Trophoblast cell (in vitro differentiated cells and primary cell): ENCODE measurements at places on chromosomes 5 and 9.

- no peak for DNase-seq
These were observed 263.4 kb downstream of the ZSWIM6 start for GRCh38 chr5:61595426-61595825.

- no peak for DNase-seq
These were observed 26.1 kb downstream of the SPDL1 start for GRCh38 chr5:169609716-169610115.

GRCh38 chr9:72465593-72465984 is 55.8 kb upstream of the TMC1 start:
- no peak for DNase-seq

- peak; percentile 83 for DNase-seq
These were observed 662.5 kb downstream of the IRX1 start for GRCh38 chr5:4258170-4258569.

DNA sequence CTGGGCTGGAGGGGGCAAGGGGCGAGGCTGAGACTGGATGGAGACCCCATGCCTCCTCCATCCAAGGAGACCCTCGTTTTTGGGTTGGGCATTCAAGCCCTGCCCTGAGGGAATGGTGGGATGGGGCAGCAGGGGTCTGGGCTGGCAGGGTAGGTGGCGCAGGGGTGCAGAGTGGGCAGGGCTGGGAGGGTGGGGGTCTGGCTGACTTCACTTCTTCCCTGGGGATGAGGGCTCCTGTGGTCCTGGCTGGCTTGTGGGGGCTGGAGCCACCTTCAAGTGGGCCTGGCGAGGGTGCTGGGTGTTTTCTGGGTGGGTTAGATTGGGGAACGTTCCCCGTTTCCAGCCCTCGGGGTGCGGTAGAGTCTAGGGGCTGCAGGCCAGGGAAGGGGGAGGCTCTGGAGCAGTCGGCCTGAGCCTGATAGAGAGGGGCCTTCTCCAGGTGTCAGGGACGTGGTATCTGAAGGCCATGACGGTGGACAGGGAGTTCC is 412 bp downstream of the LCN1 start:
- DNase-seq: no peak

GRCh38 chr9:124122813-124123462 is 111.4 kb downstream of the LHX2 start:
- DNase-seq: no peak

GRCh38 chr5:1484730-1485578 is 38.8 kb downstream of the LPCAT1 start:
- DNase-seq: no peak

GRCh38 chr5:1745123-1745795 is 54.4 kb downstream of the MRPL36 start:
- no peak for DNase-seq

DNA sequence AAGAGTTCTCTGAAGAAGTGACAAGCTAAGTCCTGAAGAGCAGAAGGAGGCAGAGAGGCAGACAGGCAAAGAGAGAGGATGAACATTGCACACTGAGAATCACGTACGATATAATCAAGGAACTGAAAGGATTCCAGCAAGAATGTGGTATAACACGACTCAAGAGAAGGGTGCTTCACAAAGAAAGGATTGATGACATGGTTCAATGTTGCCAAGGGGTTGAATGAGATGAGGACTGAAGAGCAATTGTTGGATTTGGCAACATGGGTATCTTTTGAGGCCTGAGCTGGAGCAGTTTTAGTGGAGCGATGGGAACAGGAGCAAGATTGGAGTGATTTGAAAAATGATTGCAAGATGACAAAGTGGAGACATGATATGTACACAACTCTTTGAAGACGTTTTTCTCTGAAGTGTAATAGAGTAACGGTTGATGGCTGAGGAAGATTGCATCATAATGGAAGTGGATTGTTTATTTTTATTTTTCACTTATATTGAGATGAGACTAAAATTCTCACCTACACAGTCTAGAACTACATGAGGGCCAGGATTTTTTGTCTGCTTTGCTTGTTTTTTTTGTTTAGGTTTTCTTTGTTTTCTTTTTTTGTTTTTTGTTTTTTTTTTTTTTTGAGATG is 1049.9 kb upstream of the WWC1 start:
- DNase-seq: no peak

DNA sequence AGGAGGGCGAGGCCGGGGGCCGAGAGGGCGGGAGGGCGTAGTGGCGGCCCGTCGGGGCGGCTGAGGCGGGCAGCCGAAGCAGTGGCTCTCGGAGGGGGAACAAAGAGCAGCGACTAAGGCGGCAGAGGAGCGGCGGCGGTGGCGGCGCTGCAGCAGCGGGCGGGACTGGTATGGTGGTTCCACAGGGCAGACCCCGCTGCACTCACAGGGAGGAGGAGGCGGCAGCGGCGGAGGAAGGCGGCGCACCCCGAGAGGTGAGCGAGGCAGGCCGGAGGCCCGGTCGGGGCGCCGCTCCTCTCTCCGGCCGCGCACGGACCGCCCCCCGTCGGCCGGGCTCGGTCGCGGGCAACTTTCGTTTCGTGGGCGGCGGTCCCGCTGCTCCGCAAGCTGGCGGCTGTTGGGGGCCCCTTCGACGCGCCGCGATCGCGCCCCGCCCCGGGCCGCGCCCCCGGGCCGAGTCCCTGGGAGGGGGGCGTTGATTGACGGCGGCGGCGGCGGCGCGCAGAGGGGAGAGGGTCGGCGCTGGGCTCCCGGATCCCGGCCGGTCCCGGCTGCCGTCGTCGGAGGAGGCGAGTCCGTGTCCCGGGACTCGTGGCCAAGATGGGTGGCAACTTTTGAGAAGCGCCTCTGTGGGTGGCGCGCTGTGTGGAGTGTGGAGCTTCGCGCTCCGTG is 467 bp downstream of the CNOT6 start:
- DNase-seq: peak; percentile 39

GRCh38 chr5:148986636-148987035 is 76.2 kb downstream of the SH3TC2 start:
- no peak for DNase-seq

GRCh38 chr5:1488882-1489680 is 34.7 kb downstream of the LPCAT1 start:
- peak; percentile 26 for DNase-seq

DNA sequence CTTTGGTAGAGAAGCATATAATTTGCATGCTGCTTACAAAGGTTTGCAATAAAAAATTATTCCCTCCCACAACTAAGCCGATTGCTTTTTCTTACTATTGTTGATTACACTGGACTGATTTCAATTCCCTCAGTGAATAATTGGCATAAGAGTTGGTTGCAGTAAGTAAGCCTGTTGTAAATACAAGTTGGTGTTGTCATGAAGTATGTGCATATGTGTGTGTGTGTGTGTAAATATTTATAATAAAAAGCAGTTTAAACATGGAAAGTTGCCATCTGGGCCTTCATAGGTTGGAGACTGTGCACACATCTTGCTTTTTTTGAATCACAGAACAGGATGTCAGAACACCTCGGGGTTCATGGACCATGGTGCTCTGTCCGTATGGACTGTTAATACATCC is 131.2 kb downstream of the ATP10B start:
- no peak for DNase-seq

DNA sequence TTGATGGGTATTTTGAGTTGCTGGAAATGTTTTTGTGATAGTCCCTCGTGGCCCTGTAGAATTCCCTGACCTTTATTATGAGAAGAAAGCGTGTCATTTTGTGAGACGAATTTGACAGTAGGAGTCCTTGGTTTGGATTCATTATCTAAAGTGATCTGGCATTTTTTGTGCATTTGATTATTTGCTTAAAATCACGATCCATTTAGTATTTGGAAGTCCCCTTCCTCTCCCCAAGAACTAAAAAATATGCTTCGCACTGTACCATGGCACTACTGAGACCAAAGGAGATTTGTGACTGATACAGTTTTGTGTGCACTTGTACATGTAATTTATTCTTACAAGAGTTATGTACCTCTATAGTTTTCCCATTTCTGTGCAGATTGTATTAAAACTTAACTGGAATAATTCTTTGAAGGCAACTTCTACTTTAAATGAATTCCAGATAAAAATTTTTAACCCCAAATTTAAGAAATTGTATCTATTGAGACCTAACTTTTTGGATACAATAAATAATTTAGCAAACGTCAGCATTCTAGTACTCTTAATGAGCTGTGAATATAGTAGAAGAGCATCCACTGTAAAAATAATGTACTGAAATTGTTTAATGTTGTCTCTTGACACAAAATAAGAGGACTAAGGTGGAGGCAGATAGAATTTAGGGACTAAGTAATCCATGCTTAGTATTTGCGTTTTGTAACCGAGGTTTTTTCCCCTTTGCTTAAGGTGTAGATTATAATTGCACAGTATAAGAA is 2.1 kb downstream of the MAP3K1 start:
- no peak for DNase-seq
